ENCODE measurements at places on chromosomes 16 and 17.

DNA sequence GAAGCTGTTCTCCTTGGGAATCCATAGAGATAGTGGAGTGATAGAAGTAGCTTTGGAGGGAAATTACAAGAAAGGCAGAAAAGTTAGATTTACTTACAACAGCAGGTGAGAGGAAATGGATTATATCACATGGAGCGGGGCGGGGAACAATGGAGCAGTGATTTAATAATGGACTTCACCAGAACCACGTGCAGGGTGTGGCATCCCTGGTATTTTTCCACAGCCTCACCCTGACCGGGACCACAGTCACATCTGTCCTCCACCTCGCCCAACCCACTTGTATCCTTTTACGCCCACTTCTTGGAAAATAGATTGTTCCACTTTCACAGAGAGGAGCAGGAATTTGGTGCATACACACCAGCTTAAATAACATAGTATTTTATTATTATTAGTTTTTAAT is 15.9 kb upstream of the CYB5B start:
- DNase-seq: no peak

DNA sequence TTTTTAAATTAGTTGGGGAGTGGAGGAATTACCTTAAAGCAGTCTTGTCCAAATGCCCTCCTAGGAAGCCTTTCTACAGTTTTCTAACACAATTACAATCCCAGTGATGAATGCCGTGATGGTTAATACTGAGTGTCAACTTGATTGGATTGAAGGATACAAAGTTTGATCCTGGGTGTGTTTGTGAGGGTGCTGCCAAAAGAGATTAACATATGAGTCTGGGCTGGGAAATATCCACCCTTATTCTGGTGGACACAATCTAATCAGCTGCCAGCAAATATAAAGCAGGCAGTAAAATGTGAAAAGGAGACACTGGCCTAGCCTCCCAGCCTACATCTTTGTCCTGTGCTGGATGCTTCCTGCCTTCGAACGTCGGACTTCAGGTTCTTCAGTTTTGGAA is 12.2 kb downstream of the ORC6 start:
- no peak for DNase-seq

GRCh38 chr17:17636272-17636885 is 44.9 kb upstream of the PEMT start:
- DNase-seq: no peak

DNA sequence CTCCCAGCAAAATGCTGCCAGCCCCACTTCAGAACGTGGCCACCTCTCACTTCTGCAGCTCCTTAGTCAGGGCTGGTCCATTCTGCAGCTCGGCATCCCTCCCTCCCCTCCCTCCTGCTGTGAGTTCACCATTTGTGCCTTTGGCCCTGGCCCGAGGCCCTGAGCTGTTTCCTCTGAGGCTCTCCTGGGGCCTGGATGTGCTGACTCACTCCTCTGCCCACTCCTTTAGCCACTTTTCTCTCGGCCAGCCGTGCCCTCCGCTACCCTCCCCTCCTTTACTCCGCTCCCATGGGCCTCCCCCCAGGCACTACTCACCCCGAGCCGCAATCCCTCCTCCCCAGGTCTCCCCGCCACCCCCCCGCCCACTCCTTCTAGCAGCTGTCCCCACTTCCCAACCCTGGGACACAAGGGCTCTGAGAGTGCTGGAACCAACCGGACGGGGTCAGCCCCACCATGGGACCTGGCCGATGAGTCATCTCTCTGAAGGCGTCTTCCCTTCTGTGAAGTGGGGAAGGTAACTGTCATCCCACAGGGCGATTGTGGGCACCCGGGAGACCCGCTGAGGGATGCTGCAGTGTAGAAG is 11.5 kb downstream of the KCNG4 start:
- DNase-seq: no peak

- DNase-seq: no peak
These were observed 53.2 kb downstream of the LMF1 start for GRCh38 chr16:917591-918061.

- no peak for DNase-seq
These were observed 29.4 kb downstream of the IRF8 start for GRCh38 chr16:85928401-85928820.

- no peak for DNase-seq
These were observed 292.6 kb upstream of the IRX3 start for GRCh38 chr16:54579106-54579728.

GRCh38 chr16:68539711-68540239 is 684 bp downstream of the ZFP90 start:
- DNase-seq: no peak

DNA sequence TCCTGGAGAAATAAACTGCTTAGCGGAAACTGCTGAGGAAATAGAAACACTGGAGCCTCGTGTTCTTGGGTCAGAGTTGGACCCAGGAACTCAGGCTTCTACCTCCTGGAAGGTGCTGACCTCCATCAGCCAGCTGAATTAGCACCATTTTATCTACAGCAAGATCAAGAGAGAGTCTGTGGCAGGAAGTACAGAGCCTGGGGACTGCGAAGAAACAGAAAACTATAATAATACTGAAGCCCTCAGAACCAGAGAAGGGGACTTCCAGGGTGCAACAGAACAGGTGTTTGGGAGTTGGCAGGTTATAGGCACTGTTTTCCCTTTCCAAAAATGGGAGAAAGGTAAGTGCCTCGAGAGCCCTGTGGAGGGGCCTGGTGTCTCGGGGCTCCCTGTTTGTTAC is 379.7 kb downstream of the CA10 start:
- no peak for DNase-seq

DNA sequence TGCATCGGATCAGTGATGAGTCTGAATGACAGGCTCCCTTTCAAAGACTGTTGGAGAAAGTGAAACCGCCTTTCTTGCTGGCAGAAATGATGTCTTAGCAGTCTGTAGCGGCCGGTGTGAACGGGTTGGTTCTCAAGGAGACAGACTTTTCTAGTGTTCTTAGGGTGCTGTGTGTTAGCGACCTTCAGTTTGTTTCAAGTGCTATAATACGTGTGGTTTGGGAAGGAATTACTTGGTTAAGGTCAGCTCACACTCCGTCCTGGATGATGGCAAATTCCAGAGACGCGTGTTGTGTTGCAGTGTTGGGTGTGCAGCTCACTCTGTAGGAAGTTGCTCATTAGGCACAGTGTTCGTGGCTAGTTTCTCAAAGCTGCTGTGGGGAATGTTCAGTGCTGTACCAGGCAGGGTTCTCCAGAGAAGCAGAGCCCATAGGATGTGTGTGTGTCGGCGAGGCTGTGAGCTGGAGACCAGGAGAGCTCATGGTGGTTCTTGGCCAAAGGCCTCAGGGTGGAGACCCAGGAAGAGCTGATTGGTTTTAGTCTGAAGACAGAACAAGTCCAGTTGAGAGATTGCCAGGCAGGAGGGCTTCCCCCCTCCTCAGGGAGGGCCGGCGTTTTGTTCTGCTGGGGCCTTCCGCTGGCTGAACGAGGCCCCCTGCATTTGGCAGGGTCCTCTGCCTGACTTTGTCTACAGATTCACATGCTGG is 37.6 kb downstream of the ZNF750 start:
- no peak for DNase-seq

DNA sequence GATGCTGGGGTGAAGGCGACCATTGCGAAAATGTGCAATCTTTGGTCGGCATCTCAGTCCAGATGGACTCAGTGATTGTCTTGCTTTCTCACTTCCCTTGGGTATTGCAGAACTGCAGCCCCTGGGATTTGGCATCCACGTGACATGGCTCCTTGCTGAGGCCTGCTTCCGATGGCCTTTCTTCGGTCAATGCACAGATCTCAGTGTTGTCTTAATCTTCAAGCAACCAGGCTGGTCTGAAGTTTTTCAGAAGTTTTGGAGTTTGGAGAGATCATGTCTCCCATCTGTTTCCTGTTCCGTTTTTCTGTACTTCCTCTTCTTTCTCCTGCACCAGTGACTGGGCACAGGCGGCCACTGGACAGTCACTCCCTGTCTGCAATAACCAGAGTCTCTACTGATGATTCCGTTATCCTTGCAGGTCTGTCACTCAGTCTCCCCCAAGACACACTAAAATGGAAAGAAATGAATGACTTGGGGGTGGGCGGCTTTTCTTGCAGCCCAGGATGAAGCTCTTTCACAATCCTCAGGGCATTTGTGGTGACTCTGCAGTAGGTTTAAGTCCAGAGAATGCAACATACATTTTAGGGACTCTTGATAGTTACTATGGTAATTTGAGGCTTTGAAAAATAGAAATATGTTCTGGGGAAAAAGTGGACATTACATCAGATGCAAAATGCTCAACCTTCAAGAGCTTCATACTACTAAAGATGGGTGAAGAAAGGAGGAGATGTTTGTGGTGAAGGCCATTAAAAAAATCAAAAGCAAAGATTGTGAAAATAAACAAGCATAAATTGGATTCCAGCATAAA is 106.3 kb upstream of the ZFHX3 start:
- DNase-seq: no peak

GRCh38 chr16:84138824-84139627 is 6.0 kb downstream of the HSDL1 start:
- no peak for DNase-seq

DNA sequence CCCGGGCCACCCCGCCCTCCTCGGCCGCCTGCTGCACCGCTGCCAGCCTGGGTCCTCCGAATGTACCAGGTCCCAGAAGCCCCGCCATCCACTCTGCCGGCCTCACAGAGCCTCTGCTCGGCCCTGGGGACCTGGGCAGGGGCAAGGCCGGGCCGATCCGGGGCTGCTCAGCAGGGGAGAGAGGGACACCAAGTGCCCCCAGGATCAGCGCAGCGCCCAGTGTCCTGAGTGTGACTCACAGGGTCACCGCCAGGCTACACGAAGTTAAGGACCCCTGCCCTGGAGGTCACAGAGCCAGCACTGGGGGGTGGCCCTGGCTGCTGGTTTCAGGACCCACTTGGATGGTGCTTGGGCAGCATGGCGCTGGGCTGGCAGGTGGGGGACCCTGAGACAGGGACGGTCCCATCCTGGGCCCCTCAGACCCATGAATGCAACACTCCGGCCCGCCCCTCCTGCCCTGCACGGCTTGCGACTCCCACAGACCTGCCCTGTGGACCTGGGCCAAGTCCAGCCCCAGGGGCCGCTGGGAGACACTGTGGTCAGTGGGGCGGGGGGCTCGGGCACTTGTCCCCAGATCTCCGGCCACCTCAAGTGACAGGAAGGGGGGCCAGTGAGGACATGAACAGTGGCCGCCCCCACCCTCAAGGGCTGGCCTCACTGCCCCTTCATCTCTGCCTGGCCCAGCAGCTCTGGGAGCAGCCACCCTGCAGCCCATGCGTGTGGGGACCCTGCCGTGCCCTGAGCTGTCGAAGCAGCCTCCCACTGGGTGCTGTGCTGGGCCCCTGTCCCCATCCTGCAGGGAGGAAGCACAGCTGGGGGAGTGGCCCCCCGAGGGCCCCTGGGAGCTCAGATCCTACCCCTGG is 23.2 kb upstream of the SSTR5 start:
- no peak for DNase-seq

DNA sequence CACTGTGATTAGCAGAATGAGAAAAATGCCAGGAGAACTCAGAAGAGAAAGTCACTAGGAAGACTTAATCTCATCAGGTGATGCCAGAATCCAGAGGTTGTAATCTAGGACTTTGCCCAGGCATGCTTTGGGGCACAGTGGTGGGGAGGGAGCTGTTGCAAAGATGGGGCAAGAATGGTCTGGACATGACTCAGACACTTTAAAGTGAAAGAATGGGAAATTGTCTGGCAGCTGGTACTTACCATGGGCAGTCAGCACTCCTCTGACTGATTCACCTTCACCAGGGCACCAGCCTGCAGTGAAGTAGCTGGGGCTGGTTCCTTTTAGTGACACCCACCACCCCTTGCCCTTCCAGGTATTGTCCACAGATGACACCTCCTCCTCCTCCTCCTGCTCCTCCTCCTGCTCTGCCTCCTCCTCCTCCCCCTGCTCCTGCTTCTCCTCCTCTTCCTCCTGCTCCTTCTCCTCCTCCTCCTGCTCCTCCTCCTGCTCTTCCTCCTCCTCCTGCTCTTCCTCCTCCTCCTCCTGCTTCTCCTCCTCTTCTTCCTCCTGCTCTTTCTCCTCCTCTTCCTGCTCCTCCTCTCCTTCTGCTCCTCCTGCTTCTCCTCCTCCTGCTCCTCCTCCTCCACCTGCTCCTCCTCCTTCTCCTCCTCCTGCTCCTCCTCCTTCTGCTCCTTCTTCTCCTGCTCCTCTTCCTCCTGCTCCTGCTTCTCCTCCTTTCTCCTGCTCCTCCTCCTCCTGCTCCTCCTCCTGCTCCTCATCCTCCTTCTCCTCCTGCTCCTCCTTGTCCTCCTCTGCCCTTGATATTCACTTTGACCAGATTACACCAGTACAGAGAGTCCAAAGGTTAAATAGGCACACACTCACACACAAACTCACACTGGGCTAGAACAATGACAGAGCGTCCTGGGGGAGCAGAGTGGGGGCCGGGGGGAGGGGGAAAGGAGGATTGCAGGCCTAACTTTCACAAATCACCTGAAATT is at the start of gene CHD9NB:
Gene CHD9NB, minus strand, starts transcription at position 379 of the 983 bp plus-strand sequence. CDS start 8,739 bp downstream, outside the sequence.
- DNase-seq: no peak

DNA sequence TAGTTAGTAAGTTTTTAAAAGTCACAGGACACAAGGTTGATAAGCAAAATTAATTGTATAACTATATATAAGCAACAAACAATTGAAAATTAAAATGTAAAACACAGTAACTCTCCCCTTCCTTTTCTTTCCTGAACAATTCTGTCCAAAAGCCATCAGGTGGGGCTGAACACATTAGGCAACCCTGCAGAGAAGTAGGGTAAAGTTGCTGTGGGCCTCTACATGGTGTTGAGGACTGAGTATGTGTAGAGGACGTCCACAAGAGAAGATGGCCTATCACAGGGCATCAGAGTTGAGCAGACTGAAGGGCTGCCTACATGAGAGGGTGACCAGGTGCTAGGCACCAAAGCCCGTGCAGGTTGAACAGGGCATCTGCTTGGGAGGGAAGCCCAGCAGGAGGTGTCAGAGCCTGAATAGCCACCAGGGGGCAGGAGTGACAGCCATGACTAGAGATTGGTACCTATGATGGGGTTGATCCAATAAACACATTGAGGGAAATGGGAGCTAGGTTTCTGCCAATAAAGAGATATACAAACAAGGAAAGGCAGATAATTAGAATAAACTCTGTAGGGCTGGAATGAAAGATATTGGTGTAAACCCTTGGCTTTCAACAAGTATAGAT is 415.1 kb downstream of the NPIPA8 start:
- no peak for DNase-seq

- DNase-seq: no peak
These were observed 16.2 kb downstream of the MARCHF10 start for GRCh38 chr17:62791767-62792446.

- no peak for DNase-seq
These were observed 12.6 kb downstream of the PMFBP1 start for GRCh38 chr16:72159386-72159785.

DNA sequence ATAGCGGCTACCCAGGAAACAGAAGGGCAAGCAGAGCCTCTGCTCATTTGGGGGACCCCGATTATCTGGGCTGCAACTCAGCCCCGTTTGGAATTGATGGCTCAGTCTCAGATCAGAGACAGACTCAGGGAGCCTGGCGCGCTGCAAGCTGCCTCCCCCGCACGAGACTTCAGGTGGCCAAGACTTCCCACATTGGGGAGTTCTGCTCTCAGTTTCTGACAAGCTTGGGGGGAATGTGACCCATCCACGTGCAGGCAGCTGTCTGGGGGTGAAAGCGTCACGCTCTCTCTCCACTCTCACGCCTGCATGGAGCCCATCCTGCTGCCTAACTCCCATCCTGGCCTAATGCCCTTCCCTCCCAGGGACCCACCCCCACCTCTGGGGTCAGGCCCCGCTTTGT is 157.6 kb upstream of the GSE1 start:
- DNase-seq: no peak

GRCh38 chr17:66414561-66415175 is 112.3 kb downstream of the PRKCA start:
- DNase-seq: no peak
